Stimulated activated CD4-positive, alpha-beta T cell treated with anti-CD3 and anti-CD28 coated beads, Interleukin-1b, Interleukin-23, amount 100 ng/mL, for 1 hour (primary cell): ENCODE measurements at places on chromosomes 6 and 20.

- no peak for DNase-seq
Observed at GRCh38 chr6:142395768-142396231, 94.0 kb downstream of the ADGRG6 start.

DNA sequence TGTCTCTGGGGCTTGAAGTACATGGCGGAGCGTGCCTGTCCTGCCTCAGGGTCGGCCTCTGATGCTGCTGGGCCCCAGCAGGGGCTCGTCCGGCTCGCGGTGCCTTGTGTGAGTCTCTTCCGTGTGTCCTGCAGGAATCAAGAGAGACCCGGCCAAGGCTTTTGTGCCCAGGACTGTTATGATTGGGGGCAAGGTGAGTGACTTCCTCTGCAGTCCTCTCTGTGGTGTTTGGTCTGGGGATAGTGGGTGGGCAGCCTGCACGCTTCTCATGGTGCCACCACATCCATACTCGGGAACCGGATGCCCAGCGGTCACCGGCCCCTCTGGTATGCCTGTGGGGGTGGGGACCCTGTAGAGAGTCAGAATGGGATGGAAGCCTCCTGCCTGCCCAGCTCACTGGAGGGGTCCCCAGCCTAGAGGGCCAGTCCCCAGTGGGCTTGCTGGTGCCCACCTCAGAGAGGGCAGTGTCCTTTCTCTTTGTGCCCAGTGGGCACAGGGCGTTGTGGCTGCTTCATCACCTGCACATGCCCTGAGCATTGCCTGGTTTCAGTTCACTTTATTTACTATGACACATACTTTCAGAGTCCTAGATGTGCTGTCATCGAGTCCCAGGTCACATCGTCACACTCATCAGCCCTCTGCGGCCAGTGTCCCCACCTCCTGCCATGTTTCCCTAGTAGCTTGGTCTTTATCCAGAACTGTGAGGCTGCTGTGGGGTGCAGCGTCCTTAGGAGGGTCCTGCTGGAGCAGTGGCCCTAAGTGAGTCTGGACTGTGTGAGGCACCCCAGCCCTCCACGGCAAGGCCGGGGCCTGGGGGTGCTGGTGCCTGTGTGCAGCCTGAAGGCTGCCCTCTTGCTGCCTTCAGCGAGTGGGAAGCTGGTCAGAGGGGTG is 40.7 kb downstream of the PYGB start:
- DNase-seq, result no peak

DNA sequence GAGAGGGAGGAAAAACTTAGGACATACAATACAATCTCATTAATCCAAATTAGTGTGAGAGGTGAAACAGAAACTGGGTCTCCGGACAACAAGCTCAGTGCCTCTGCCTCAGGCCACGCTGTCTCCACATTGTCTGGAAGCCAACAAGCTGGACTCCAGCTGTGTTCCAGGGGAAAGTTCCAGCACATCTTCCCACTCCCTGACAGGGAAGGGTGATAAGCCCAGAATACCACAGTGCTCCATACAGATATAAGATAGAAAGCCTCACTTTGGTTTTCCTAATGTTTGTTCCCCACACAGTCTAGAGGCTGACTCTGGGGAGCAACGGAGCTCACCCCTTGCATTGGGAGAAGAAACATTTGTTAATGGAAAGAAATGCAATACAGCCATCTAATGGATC is 117.1 kb upstream of the SPTLC3 start:
- DNase-seq, result no peak

DNA sequence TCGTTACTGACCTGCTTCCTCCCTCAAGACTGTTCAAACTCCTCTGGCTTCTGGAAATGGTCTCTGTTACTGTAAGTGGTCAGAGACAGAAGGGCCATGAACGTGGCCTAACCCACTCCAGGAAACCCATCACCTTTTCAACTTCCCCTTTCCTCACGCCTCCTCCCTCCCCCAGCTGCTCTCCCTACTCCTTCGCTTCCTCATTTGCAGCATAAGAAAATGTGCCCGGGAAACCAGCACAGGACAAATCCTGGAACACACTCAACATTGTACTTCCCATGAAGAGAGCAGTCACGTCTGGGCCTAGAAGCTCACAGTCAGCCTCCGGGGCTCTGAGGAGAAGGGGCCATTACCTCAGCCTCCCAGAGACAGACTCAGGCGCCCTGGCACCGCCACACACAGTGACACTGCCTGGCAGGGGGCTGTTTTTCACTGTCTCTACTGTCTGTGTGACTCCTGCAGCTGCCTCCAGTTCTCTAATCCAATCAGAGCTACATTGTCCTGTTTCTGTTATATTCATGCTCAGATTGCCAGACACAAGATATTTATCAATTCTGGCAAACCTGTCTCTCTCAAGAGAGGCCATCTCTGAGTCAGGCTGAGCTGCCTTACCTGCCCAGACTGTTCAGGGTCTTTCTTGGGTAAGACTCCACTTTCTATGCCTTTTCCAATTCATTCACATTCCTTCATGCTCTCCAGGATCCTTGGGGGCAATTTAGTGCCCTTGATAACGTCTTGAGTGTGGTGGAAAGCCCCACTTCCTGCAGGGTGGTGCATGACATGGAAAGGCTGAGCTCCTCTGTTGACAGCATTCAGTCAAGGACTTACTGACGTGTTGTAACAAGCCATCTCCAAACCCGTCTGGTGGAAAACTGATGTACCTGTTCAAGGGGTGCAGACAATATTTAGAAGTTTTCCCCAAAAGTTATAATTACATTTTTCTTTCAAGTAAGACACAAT is 242.2 kb downstream of the HIVEP2 start:
- no peak for DNase-seq
